ENCODE measurements at places on chromosomes 7 and 10.

GRCh38 chr10:132111121-132111731 is 45.5 kb downstream of the JAKMIP3 start:
- no peak for DNase-seq

DNA sequence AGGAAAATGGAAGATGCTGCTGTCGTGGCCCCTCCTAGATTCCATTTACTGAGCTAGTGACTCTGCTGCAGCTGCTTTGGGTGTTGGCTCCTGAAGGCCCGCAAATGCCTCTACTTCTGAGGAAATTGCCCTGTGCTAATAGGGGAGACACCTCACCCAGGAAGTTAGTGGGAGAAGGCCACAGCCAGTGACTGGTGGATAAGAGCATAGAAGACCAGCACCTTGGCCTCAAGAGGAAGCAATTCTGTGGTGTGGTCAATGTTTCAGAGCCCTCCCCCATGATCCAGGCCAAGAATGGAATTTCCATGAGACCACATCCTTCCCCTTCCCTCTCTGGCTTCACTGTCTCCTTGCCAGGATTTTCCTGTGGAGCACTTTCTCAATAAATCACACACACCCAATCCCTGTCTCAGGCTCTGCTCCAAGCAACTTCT is 25.0 kb upstream of the FZD1 start:
- no peak for DNase-seq

DNA sequence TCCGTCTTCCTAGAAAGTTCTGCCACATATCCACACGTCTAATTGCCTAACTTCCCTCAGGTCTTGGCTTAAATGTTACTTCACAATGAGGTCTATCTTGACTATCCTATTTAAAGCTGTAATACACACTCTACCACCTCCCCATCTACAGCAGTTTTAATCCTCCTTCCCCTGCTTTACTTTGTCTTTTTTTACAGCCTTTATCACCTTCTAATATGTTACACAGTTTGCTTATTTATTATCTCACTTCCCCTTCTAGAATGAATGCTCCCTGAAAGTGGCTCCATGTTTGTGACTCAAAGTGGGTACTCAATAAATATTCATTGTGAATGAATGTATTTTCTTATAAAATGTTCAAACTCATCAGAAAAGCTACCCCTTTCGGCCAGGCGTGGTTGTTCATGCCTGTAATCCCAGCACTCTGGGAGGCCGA is 13.6 kb upstream of the MICU1 start:
- DNase-seq: no peak

- DNase-seq: no peak
Measured at GRCh38 chr10:110113670-110114337, 93.6 kb upstream of the MXI1 start.

- DNase-seq: no peak
Measured at GRCh38 chr7:28865601-28866144, 92.5 kb downstream of the TRIL start.

DNA sequence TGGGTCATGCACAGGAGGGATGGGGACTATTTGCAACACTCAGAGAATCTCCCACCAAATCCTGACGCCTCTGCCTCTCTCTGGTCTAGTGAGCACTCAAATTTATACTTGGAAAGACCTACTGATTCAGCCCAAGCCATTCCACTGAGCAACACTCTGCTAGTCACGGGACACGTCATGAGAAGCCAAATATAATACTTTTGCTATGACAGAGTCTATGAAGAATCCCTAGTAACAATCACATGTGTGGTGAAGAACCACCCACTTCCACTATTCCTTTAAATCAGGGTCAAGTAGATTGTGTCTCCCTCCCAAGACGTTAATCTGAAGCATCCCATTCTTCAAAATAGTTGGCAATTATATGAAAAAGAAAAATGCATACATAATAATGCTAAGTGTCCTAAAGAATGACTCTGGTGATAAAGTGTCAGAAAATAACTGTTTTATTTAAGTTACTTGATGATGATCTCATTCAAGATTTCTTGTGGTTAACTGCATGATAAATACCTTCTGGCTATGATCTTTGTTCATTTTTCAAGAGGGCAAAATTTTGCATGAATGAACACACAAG is 28.5 kb downstream of the CHCHD3 start:
- DNase-seq: no peak

- DNase-seq: no peak
Measured at GRCh38 chr10:70379581-70380176, 2.7 kb downstream of the LRRC20 start.

DNA sequence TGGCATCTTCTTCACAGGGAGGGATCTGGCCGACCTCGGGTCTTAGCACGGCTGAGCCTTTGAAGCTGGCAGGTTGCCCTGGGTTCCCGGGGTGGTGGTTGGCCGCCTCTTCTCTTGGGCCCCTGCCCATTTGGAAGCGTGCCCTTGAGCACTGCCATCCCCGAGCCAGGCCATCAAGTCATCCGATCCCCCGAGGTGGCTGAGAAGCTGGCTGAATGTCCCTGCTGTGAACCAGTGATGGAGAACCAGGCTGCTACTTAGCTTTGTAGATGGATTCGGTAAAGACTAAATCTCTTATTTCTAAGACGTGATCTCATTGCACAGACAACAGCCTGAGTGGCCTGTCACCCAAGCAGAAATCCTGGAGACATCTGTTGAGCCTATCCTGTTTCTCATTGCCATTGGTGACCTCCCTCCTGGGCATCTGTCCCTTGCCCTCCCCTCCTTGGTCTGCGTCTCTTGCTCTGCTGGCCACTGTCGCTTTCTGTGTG is 74.3 kb downstream of the GRK5 start:
- DNase-seq: no peak

DNA sequence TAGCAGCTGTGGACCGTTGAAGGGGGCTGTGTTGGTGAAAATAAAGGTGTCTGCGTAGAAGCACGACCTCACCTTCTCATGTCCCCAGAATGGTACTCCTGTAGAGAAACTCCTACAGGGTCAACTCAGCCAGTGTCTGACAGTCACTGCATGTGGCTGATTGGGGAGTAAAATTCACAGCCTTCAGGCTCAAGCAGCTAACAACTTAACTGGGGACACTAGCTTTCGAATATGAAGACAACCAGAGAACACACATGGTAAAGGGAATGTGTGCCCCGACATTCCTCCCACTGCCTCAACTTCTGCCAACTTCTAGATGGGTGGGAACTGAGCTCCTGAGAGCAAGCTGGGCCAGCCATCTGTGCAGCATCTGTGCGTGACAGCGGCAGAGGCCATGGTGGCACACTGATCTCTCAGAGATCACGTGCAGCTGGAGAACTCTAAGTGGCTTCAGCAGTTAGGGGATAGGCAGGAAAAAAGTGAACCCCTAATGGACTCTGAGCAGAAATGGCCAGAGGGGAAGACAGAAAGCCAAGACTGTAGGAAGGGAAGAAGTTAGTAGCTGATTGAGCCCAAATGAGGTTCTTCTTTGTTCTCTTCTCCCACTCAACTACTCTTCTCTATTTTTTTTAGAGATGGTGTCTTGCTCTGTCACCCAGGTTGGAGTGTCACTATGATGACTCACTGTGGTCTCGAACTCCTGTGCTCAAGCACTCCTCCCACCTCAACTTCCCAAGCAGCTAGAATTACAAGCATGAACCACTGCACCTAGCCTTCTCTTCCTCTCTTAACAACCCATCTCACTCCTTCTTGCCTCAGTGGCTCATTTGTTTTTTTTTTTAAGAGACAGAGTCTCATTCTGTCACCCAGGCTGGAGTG is 280.8 kb downstream of the ZEB1 start:
- no peak for DNase-seq

- no peak for DNase-seq
Measured at GRCh38 chr10:129417870-129418269, 49.2 kb upstream of the MGMT start.

DNA sequence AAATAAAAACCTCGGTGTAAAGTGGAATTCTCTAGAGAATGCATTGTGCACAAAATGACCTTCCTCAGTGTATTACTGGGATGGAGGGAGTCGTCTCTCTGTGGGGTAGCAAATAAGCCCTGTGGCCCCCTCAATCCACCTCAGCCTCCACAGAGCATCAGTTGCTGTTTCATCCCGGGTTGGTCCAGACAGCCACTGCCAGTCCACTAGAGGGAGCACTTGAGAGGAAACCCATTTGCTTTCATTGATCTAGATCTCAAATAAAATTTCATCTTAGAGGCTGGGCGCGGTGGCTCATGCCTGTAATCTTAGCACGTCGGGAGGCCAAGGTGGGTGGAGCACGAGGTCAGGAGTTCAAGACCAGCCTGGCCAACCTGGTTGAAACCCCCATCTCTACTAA is 1128.7 kb downstream of the CNTNAP2 start:
- peak; percentile 69 for DNase-seq

DNA sequence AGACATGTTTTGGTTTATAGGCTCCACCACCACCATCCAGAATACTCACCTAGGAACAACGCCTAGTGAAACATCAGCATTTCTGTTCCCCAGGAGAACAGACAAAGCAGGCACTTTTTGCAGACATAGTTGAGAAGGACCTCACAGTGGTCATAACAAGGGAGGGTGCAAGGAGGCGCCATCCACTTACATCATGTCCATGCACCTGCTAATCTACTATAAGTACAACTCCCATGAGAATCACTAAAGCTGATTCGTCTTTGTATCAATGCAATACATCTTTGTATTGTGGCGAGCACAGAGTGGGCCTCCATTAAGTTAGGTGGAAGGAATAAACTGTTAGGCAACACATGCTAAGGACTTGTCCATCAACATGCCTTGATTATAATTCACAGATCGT is 207.1 kb downstream of the KCNMA1 start:
- no peak for DNase-seq

DNA sequence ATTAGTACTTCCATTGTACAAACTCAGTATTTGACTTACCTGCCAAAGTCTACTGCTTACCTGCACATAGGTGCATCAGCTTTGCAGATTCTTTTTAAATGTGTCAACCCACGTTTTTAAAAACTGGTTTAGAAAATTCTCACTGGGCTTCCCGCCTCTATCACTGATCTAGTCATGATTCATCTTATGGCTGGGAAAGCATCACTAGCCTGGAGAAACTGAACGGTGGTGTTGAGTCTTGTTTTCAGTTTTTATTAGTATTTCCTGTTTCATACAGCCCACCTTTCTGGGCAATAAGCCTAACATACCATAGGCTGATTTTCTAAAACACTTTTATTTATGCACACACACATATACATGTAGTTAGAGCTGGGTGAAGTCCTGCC is 19.7 kb downstream of the DOCK1 start:
- DNase-seq: no peak

GRCh38 chr10:71312811-71313789 is 6.0 kb upstream of the SLC29A3 start:
- no peak for DNase-seq

GRCh38 chr7:11266101-11266500 is 292.4 kb downstream of the PHF14 start:
- DNase-seq: no peak

DNA sequence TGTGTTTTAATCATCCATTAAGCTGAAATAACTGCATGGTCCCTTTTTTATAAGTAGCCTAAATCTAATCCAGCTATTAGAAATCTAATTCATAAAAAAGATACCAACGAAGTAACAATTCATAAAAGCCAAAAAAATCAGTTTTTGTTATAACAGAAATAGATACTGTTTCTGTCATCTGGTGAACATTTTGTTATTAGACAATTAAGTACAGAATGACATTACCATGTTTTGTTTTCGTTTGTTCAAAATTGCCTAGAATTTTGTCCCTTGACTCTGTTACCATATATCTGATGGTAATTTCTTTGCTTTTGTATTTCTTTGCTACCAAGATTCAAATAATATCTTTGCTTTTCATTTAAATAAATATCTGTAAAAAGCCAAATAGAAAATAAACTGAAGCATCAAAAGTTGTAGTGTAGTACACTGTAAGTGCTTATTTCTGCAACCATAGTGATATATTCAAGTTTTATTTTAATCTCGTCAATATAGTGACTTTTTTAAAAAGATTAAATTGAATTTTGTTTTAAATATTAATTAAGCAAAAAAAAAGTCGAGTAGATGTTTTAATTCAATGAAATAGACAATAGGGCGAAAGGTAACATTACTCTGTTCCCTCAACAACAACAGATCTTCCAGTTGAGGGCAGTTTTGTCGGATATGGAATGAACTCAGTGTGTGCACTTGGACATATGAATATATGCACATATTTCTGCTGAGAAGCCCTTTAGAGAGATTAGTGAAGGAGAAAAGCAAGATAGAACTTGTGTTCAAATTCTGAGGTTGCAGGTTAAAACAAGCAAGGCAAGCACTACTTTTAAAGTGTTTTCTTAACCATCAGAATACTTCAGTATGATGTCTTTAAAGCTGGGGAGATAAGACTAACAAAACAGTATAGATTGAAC is 7.9 kb upstream of the IGF2BP3 start:
- no peak for DNase-seq

DNA sequence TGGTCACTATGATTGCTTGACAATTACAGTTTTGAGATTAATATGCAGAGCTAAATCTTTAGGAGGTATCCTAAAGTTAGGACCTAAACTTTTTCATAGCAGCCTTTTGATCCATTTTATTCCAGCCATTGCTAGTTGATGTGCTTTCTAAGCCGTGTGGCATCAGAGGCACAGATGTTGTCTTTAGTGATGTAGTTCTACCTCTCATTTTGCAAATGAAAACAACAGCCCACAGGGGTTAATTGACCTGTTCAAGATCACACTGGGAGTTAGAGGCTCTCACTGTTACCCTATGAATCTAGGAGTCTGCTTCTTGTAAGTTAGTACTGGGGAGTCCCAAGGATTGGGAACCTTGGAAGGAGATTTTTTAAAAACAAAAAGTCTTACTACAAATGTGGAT is 10.6 kb downstream of the AUTS2 start:
- DNase-seq: no peak

DNA sequence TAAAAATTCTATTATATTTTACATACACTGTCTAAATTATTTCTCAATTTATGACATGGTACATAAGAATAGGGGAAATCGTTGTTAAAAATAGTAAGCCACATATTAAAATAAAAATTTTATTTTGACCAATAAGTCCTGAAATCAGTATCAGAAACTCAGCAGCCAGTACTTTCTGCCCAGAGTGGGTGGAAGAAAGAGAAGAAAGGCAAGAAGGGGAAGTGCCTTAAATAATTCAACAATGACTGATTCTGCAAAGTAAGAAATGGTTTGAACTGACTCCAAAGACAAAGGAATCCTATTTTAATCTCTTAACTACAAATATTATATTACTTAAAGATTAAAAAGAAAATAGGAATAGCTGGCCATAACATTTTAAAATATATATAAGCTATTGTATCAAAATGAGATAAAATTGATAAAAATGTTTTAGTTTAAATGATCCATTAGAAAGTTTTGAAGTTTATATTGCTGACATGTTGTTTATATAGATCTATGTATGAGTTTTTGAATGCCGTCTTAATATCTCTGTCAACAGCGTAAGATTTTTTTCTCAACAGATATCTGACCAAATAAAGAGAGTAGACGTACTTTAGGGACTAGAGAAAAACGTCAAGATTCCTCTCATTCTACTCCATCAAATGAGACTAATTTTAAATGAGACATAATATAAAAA is 30.2 kb upstream of the NRCAM start:
- no peak for DNase-seq

DNA sequence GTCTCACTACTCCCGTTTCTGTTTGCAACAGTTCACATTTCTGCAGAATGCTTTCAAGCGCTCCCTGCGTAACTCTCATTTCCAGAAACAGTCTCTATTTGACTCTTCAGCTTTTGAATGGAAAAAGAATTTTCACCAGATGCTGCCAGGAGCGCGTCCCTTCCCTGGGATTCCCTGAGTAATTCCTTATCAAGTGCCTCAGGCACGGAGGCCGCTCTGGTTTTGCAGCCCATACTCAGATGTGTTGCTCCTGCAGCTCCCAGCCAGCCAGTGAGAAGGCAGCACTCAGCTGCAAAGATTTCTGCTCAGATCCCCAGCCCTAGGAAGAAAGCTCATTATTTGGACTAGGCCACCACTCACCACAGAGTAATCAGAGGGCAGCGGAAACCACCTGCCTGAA is 161.1 kb upstream of the CHST15 start:
- no peak for DNase-seq

Data from T47D (cell line).